ENCODE measurements at places on chromosomes 5 and 9.

DNA sequence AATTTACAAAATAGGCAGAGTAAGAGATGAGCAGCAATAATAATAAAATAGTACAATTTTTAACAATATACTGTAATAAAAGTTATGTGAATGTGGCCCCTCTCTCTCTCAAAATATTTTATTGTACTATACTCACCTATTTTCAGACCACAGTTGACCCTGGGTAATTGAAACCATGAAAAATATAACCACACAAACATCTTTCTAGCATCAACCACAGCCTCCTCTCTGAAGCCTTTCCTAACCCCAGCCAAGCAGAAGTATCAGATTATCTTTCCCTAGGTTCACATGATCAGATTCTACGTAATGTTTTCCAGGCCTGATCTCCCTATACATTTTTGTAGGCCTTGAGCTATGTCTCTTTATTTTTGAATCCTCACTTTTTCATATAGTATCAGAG is 35.2 kb downstream of the DNAH5 start:
- DNase-seq: no peak

- DNase-seq: no peak
These were observed 709 bp downstream of the SLC35D2 start for GRCh38 chr9:96382839-96383164.

- peak; percentile 80 for DNase-seq
These were observed 39.7 kb downstream of the FABP6 start for GRCh38 chr5:160269017-160269416.

- no peak for DNase-seq
These were observed 20.3 kb downstream of the MFAP3 start for GRCh38 chr5:154059039-154059430.

DNA sequence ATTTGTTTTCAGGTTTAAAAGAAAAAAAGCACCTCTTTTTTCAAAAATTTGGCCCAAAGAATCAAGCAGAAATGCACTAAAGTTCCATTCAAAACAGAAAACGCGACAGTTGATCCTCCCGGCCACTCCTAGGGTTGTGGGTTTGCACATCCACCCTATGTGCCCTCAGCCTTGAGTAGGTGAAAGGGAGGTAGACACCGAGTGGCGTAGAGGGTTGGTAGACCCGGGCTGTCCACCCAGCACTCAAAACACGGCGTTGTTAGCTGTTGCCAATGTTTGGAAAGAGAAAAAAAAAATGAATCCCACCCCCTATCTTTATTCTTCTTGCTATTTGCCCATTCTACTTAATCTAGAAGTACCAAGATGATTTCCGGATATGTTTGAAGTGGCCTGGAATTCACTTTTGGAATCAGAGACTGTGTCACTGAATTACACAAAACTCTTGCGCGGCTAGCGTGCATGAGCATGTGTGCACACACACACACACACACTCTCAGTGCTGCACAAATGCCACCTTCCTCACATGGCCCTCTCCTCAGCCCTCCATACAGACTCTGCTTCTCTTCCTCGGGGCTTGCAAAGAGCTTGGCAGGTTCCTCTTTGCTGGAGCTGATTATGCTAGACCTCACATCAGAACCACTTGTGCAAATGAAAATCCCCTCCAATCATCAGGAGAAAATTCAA is 110.2 kb upstream of the HAND1 start:
- DNase-seq: no peak

GRCh38 chr5:34012791-34013190 is 4.9 kb upstream of the AMACR start:
- DNase-seq: peak; percentile 85

DNA sequence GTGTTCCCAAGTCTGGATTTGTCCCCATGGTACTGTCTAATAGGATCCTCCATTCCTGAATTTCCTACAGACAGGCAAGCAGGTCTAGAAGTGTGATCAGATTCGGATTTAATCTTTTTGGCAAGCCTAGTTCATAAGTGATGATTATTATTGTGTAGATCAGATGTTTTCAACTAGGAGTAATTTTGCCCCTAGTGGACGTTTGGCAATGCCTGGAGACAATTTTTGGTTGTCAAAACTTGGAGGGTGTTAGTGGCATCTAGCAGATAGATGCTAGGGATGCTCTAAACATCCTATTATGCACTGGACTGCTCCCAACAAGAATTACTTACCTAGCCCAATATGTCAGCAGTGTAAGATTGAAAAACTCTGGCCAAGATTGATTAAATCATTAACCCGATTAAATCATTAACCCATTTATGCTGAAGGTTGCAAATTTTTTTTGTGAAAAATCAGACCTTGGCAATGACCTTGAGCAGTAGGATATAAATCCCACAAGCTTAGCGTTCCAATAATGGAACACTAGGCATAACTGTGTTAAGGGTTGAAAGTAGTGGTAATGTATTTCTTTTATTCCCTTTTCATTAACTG is 28.2 kb downstream of the TCERG1 start:
- no peak for DNase-seq

DNA sequence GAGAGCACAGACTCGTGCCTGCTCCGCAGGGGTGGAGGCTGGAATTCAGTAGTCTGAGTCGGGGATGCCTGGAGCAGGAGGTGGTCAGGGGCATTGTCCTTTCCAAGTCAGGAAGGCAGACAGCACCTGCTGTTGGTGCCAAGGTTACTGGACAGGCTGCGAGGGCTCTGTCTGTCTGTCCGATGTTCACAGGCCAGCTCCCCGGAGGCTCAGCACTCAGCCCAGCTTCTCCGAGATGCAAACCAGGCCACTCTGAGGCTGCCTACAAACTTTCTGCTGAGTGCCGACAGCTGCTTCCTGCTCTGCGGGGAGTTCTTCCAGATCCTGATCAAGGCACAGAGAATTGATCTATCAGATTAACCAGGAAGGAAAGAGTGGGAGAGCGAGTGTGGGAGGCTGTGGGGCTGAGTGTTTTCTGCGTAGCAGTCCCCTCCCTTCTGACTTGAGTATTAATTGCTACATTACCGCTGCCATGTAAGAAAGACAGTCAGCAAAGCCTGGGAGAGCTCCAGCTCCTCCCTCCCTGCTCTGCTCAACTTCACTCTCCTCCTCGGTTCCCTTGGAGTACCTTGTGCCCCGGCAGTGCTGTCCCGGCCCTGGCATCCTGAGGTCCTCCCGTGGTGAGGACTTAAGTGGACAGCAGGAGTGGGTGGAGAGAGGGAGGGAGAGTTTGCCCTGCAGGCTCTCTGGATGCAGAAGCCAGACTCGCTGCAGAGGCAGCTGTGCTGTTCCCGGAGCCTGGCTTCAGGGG is 36.0 kb downstream of the KCNMB1 start:
- no peak for DNase-seq

GRCh38 chr5:136772491-136772890 is 407.1 kb upstream of the TRPC7 start:
- DNase-seq: no peak

GRCh38 chr9:108356806-108357205 is 499.0 kb downstream of the ACTL7B start:
- no peak for DNase-seq

DNA sequence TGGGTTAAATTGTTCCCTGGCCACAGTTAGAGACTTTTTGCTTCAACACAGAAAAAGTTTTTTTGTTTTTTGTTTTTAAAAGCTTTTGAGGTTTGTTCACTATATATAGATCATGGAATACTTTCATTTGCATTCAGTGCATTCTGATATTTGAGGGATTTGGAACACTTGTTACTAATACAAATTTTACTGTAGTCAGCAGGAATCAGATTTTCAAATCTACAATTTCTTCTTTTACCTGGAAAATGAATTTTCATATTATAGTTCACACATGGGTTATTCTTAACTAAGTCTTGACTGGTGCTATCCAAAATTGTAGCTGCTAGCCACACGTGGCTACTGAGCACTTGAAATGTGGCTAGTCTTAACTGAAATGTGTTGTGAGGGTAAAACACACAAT is 142.0 kb downstream of the RMI1 start:
- DNase-seq: no peak

DNA sequence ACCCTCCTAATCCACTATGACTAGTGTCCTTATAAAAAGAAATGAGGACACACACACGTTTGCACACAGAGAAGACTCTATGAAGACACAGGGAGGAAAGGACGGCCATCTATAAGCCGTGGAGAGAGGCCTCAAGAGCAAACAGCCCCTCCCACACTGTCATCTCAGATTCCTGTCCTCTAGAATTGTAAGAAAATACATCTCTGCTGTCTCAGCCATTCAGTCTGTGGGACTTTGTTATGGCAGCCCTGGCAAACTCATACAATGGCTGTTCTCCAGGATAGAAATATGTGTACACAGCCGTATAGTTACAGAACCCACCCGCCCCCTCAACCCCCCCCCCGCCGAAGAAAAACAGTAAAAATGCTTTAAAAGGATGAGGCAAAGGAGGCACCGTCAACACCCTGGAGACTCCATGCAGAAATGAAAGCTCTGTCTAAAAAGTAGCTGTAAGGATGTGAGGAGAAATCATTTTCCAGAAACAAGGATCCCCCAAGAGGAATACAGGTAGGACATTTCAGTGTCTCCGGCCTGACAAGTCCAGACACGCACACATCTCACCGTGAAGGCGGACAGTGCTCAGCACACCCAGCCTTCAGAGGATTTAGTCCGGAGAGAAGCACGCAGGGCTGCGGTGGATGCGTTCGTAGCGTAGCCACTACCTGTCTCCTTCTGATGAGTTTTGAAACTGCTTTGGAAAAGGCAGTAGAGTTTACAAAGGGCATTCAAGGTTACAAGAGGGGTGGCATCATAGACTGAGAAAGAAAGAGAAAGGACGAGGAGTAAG is 110.8 kb upstream of the ERCC6L2 start:
- no peak for DNase-seq

GRCh38 chr9:36470643-36471290 is 70.7 kb upstream of the RNF38 start:
- DNase-seq: peak; percentile 73

DNA sequence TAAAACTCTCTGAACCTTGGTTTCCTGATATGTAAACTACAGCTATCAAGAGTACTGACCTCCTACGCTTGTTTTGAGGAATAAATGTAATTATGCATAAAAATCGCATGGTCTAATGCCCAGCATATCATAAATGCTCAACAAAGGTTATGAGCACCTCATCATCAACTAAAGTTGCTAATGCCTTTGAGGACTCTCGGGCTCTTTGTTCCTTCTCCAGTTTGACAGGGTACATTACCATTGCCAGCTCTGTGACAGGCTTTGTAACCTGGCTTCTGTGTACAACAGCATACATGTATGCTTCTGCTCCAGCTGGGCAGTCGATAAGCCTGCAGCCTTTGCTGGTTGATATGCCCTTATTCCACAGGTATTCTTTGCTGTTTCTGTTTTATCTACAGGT is 95.2 kb downstream of the C9orf152 start:
- no peak for DNase-seq

- DNase-seq: no peak
These were observed 5.5 kb downstream of the QRFP start for GRCh38 chr9:130890870-130891687.

DNA sequence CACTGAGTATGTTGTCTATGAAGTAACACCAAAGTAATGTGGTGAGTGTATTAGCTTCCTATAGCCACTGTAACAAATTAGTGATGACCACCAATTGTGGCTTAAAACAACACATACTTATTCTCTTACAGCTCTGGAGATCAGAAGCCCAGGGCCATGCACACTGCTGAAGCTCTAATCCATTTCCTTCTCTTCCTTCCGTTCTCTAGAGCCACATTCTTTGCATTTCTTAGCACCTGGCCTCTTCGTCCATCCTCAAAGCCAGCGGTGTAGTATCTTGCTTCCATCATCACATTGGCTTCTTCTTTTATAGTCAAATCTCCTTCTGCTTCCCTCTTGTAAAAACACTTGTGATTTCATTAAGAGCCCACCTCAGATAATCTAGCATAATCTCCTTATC is 230.3 kb upstream of the RFX3 start:
- no peak for DNase-seq

DNA sequence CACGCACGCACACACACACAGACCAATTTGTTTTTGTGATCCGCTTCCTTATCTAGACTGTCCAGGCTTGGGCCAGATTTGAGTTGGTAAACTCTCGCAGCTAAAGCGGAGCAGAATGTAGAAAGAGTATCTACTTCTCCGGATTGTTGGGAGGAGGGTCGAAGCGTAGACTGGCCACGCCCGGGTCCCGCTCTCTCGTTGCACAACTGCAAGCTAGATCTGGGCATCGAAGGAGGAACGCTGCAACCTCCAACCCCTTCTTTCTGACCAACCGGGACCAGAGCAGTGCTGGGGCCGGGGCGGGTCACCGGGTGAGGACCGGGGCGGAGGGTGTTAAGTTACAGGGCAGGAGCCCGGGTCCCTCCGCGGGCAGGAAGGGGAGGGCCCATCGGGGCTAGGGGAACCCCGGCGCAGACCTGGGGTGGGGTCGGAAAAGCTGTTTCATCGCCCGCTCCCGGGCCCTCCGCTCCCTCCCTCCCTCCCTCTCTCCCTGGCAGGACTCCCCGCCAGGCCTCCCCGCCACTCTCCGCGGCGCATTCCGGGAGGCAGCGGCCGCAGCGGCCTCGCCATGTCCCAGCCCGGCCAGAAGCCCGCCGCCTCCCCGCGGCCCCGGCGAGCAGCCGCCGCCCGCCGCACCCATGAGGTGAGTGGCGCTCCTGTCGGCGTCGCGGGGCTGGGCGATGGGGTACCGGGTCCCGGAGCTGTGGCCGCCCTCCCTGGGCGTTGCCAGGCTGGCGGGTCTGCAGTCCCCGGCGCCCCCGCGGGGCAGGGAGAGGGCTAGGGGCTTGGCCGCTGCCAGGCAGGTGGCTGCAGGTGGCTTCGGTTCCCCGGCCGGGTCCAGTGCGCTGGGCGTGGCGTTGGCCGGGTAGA is at the start of gene CAST:
TSS of gene CAST (plus strand) at position 522 of the 870 bp plus-strand sequence. CDS start at position 569, 47 bp downstream.
- peak; percentile 94 for DNase-seq

GRCh38 chr5:119187776-119188529 is 117.1 kb downstream of the DMXL1 start:
- DNase-seq: no peak

GRCh38 chr5:115626445-115626823 is 598 bp upstream of the TMED7 start:
- peak; percentile 71 for DNase-seq

- DNase-seq: no peak
These were observed 28.4 kb downstream of the B4GALT1 start for GRCh38 chr9:33138768-33139167.

DNA sequence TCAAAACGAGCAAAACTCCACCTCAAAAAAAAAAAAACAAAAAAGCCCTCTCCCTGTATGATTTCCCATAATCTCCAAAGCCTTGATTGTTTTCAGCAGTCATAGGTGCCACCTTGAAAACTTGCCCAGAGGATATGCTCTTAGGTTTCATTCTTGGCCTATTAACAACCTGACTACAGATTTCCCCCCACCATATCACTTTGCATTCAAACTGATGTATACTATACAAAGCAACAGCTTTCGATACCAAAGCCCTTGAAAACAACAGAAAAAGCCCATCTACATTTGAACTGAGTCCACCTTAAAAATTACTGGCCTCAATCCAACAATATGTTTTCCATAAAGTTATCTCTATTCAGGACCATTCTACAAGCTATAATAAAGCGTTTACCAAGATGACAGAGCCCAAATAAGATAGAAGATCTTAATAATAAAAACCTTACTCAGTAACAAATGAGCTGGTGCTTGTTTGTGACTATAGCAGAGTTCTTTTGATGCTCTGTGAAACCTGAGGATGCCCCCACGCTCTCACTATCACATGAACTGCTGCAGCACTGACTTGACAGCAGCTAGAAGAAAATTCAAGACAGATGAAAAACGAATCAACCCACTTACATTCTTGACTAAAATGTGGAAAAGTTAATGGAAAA is 44.4 kb downstream of the FNBP1 start:
- DNase-seq: peak; percentile 68
